ENCODE measurements at places on chromosomes 13 and 19.

DNA sequence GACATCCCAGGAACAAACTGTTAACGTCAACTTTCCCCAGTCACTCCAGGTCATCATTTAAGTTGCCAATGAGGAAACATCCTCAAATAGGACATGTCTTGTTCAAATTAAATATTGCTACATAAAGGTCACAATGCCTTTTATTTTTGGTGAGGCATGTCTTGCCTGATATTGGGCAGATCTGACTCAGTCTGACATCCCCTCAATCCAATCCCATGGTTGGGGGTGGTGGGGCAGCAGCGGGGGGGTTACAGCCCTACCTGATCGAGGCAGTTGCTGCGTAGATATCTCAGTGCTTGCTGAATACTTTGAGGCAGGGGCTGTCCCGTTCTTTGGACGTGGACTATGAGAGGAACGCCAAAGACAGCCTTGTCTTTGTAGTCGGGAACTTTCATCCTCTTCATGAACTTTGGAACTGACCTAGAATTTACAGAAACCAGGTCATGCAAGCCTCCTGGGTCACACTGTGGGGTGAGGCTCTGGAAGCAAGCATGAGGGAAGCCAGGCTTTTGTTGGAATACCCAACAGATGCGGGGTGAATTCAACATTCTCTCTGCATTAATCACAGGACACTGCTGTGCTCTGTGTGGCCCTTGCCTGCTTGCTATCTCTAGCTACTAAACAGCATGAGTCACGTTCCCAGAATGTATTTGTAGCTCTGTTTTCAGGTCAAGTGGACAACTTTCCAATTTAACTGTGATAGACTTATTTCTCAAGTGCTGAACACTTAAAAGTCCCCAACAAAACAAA, 109.8 kb downstream of the KL start:
- DNase-seq = no peak

GRCh38 chr19:54041969-54042606, 21.6 kb downstream of the VSTM1 start:
- no peak for DNase-seq

DNA sequence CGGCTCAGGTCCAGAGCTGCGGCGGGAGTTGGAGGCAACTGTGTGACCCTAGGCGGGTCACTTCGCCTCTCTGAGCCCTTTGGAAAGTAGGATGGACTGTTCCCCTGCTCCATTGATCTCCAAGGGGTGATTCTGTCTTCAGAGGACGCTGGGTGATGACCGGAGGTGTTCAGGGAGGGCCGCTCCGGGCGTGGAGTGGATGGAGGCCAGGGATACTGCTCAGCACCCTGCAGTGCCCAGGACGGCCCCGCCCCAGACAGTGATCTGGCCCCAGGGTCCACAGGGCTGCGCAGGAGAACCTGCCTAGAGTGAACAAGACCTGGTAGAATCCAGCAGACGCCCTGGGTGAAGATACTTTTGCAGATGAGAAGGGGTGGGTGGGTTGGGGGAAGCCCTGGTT, 7.0 kb downstream of the NCLN start:
- DNase-seq = no peak

GRCh38 chr19:45882652-45883585, 3.0 kb downstream of the IRF2BP1 start:
- DNase-seq = peak; percentile 62

GRCh38 chr13:98559169-98559568, 17.7 kb downstream of the STK24 start:
- no peak for DNase-seq

- peak; percentile 26 for DNase-seq
Measured at GRCh38 chr13:111976474-111977178, 90.3 kb upstream of the SOX1 start.

- no peak for DNase-seq
Measured at GRCh38 chr19:23385404-23385803, 9.9 kb downstream of the ZNF91 start.

- no peak for DNase-seq
Measured at GRCh38 chr19:11173516-11174155, 18.1 kb upstream of the SPC24 start.

DNA sequence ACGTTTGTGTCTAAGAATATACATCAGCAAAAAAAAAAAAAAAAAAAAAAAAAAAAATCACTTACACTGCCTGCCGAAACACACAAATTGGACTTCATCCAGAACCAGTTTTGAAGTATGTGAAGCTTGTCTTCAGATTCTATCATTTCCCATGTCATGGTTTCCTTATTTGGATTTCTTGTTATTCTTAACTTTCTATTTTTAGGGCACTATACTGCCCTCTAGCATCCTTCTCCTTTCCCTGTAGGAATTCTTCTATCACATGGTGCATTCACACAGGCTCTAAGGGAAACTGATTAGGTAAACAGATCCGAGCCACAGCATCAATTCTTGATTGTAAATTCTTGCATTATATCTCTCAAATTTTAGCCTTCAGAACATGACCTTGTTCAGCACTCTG, 1507.5 kb downstream of the OLFM4 start:
- no peak for DNase-seq

GRCh38 chr13:66673401-66673800, 556.7 kb downstream of the PCDH9 start:
- DNase-seq = no peak

- no peak for DNase-seq
Measured at GRCh38 chr13:87954091-87954490, 282.9 kb downstream of the SLITRK5 start.

DNA sequence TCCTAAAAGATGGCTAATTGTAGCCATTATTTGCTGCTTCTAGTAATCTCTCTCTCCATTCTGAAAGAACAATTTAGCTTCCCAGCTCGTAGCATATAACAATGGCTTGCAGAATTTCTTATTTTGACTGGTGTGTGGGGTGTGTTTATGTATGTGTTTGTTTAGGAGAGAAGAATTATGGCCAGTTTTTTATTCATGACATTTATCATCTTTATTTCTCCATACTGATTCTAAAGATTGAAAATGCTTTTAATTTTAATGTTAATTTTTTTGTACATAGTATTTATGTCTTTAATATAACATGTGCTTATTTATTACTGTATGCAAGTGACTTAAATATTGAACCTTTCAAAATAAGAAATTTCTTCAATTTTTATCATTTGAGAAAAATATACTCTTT, 115.8 kb upstream of the TMTC4 start:
- DNase-seq = no peak

- DNase-seq = peak; percentile 79
Measured at GRCh38 chr19:42386974-42387707, 3.0 kb downstream of the CNFN start.

GRCh38 chr13:66098931-66099628, 1131.1 kb downstream of the PCDH9 start:
- DNase-seq = no peak

- no peak for DNase-seq
Measured at GRCh38 chr19:7360393-7360984, 11.8 kb downstream of the ARHGEF18 start.

GRCh38 chr13:31372454-31372853, 172.7 kb downstream of the B3GLCT start:
- no peak for DNase-seq

- no peak for DNase-seq
Measured at GRCh38 chr19:1551068-1552040, 16.8 kb downstream of the MEX3D start.

- DNase-seq = no peak
Measured at GRCh38 chr13:40376296-40376849, 290.1 kb downstream of the FOXO1 start.

DNA sequence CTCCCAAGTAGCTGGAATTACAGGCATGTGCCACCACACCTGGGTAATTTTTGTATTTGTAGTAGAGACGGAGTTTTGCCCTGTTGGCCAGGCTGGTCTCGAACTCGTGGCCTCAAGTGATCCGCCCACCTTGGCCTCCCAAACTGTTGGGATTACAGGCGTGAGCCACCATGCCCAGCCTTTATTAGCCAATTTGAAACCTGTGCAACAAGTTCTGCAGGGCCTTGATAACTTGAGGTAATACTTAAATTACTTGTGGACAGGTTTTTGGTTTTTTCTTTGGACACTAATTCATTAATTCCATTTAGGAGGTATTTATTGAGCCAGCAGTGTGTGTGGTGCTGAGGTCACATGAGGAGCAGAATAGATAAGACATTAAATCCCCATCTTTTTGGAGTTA, 39.5 kb downstream of the ARHGAP35 start:
- no peak for DNase-seq

DNA sequence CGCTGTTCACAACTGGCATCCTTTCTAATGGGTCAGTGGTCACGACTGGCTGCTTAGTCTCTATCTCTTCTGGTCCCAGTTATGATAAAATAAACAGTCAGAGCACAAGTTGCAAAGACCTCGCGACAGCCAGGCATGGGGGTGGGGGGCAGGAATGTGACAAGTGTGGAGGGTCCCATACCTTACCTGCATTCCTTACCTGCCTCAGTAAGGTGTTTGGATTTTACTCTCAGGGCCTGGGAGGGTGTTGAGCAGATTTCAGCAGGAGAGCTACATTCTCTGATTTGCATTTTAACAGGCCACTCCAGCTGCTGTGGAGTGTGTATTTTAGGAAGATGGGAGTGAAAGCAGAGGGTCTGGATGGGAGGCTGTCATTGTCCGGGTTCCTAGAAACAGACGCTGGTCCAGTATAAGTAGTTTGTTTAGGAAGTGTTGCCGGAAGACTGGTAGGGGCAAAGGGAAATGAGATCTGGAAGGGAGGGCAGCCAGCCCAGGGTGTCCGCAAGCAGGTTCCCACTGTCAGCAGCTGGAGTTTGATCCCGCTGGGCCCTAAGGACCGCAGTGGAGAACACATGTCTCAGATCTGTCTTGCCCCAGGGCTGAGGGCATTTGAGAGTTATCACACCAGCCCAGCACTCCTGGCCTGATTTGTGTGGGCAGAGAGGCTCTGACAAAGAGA, 920.0 kb downstream of the UQCRFS1 start:
- DNase-seq = peak; percentile 83

GRCh38 chr19:46413262-46414031, at the start of gene CCDC8:
Gene CCDC8, minus strand, starts transcription at chr19:46413564. Its CDS starts 754 bp downstream, at chr19:46412810.
- DNase-seq = peak; percentile 95

- DNase-seq = no peak
Measured at GRCh38 chr19:30420316-30420715, 48.1 kb downstream of the ZNF536 start.

GRCh38 chr13:75803164-75803611, 167.1 kb downstream of the LMO7 start:
- no peak for DNase-seq

GRCh38 chr19:2060884-2061494, 9.9 kb upstream of the MKNK2 start:
- DNase-seq = peak; percentile 33

DNA sequence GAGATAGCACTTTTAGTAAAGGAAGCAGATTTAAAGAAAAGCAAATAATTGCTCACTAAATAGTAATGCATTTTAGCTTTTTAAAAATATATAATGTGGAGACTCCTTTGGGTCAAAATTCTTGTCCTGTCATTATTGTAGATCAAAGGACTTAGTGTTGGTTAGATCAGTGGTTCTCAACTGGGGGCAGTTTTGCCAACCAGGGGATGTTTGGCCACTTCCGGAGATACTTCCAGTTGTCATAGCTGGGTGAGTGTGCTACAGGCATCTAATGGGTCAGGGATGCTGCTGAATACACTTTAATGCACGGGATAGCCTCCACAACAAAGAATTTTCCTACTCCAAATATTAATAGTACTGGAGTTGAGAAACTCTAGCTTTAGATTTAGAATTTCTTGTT, 126.8 kb downstream of the LMO7 start:
- no peak for DNase-seq

GRCh38 chr19:29810504-29810871, 1.3 kb upstream of the CCNE1 start:
- DNase-seq = peak; percentile 58

DNA sequence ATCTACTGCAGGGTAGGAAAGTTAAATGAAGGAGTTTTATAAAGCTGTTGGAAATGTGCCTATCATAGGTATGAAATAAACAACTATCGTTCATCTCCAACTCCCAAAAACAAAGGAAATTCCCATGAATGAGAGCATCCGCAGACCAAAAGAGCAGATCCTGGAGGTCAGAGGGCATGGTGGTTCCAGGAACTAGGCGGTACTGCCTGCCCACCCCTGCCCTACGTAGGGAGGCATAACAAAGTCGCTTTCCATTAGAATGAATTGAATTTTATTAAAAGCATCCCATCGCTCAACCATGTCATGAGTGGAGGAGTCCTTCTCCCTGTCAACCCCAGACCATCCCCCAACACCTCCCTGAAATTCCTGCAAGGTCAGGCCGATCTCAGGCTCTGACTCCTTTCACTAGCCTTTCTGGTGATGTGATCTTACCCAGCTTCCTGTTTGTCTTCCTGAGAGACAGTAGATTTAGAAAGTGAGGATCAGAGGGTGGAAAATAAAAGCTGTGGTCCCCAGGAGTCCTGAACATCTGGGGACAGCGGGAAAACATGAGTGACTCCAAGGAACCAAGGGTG, at the start of gene CLEC4M:
Gene CLEC4M, plus strand, starts transcription at position 525 of the 575 bp plus-strand sequence. Its CDS starts 24 bp downstream, at position 549.
- DNase-seq = no peak

GRCh38 chr13:113601166-113602070, 16.9 kb downstream of the TFDP1 start:
- no peak for DNase-seq
